NCI-H1105 (cell line): ENCODE measurements at places on chromosomes 6 and 20.
A peak's percentile ranks its signal among the peaks of the same experiment; 100 is the strongest.

- no peak for DNase-seq
Observed at GRCh38 chr6:144415835-144416237, 130.7 kb downstream of the UTRN start.

DNA sequence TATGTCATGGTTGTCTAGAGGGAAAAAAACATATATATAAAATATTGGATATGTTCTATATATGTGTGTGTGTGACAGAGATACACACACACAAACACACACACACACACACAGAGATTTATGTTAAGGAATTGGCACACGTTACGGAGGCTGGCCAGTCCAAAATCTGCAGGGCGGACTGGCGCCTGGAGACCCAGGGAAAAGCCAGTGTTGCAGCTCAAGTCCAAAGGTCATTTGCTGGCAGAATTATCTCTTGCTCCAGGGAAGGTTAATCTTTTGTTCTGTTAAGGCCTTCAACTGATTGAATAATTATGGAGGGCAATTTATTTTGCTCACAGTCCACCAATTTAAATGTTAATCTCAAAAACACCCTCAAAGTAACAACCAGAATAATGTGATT, 37.5 kb upstream of the PDE7B start:
- DNase-seq = no peak

DNA sequence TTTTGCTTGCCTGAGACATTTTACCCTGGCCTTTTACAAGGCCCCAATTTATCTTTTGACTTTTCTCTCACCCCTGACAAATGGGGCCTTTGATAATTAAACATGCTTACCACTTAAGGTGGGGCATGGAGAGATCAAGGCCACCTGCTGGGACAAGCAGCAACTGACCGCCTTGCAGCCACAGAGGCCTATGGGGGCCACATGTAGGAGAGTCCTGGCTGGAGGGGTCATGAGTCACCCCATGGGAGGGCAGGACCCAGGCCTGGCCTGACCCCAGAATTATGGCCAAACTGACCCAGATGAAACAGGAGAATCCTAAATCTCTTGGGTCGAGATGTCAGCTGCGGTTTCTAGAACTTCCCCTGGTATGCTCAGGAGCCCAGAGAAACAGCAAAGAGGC, 8.5 kb upstream of the OCSTAMP start:
- DNase-seq = no peak

GRCh38 chr6:21616005-21616404, 22.5 kb downstream of the SOX4 start:
- DNase-seq = no peak

DNA sequence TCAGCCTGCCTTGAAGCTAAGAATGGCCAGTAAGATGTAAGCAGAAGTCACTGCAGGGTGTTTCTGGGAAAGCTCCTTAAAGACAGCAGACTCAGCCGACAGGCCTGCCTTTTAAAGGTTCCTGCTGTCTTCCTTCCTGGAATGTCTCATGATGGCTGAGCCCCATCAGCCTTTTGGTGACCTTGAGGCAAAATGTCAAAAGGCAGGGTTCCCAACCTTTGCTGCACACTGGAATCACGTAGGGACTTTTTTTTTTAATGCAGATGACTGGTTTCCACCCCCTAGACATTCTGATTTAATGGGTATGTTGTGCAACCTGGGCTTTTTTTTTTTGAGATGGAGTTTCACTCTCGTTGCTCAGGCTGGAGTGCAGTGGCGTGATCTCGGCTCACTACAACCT, 11.6 kb downstream of the MDGA1 start:
- no peak for DNase-seq

GRCh38 chr20:58826271-58826670, 24.4 kb downstream of the GNAS-AS1 start:
- DNase-seq = no peak

DNA sequence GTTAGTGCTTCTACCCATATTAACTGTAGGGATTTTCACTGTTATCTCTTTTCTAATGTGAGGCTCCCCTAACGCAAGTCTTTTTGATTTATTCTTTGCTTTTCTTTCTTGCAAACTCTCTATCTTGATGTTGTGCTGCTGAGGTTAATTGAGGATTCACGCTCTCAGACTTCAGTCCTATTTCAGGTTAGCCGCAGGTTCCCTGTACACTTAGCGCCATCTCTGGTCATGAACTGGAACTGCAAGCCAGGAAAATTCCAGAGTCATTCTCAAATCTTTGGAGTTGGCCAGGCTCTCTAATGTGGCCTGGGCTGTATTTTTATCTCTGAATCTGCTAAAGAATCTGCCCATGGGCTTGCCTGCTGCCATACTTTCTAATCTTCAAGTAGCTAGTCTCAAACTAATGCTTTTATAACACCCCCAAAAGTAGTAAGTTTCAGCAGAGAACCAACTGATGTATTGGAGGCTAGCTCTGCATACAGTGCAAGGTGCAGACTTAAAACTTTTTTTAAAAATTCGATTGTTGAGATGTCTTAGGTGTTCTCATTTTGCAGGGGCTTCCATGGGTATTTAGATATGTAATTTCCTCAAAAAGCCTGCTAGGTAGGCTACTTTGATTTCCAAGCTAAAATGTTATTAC, 91.1 kb upstream of the OPRM1 start:
- DNase-seq = no peak

DNA sequence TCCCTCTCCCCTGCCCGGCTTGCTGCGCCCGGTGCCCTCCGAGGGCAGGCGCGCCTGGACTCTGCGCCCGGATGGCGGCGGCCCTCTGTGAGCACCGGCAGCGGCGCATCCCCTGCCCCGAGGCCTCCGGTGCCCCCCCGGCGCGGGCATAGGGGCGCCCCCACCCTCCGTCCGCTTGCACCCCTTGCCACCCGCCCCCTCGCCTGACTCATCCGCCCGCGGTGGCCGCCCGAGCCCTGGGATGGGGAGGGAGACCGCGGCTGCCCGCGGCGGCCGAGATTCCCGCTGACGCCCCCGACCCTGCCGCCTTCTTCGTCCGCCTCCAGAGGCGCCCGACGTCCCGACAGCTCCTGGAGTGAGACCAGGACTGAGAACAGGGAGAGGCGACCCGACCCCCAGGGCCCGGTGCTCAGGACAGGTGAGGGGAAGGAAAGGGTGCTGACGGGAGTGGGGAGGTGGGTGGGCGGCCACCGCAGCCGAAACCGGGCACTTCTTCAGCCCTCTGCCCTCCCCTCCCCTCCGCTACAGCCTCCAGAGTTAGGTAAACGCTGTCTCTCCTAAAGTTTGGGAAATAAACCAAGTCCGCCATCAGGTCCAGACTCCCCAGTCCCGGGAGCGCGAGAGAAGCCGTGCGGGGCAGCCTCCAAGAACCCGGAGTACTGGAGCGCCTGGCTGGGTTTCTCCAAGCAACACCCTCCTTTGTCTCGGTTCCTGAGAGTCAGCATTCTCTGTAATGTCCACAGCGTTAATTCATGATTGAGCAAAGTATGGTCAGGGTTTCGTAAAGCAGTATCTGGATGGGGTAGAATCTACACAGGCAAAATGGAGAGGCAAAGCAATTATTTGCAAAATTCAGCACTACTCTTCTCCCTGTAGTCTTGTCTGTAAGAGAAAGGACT, 539 bp downstream of the TMEM200A start:
- no peak for DNase-seq

GRCh38 chr6:42349753-42350511, 101.8 kb downstream of the TRERF1 start:
- DNase-seq = no peak

GRCh38 chr20:45174434-45175364, at the start of gene PI3:
TSS of gene PI3 (plus strand) at chr20:45174902. CDS start at chr20:45174923, 21 bp downstream.
- DNase-seq = no peak

- no peak for DNase-seq
Observed at GRCh38 chr6:113202852-113203714, 654.1 kb upstream of the MARCKS start.

- DNase-seq = no peak
Observed at GRCh38 chr6:19668710-19669109, 168.5 kb upstream of the ID4 start.

DNA sequence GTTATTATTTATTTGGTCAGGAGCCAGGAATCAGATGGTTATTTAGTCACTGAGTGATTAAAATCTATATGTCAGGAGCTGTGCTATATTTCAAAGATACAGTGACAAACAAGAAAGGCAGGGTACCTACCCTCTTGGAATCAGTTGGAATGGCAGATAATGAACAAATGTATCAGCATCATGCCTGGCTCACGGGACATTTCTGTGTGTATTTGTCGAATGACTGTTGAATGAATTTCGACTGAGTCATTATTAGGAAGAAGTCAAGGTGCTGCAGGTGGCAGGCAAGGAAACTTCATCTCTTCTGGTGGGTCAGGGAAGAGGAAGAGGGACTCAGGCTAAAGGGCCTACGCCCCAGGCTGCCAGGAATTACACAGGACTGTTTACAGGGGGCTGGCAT, 13.6 kb downstream of the PKIG start:
- DNase-seq = no peak

GRCh38 chr6:122184401-122184827, 215.0 kb upstream of the HSF2 start:
- peak; percentile 8 for DNase-seq

DNA sequence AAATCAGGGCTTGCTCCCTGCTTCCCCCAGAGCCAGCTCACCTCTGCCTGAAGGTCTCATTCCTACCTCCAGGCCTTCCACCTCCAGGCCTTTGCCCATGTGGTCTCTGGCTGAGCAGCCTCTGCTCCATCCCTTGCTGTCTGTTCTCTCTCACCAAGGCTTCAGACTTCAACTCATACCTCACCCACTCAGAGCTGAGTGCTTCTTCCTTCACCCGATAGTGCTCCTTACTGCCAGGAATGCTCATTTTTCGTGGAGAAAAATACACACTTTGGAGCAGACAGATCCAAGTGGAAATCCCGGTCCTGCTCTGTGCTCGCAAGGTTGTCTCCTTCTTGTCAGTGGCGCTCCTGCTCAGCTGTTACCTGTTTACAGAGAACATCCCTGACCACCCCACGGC, 7.0 kb upstream of the CDH22 start:
- no peak for DNase-seq

- peak; percentile 58 for DNase-seq
Observed at GRCh38 chr6:47047479-47048407, 5.6 kb upstream of the ADGRF1 start.

- no peak for DNase-seq
Observed at GRCh38 chr20:63702751-63703470, 4.9 kb downstream of the ARFRP1 start.

DNA sequence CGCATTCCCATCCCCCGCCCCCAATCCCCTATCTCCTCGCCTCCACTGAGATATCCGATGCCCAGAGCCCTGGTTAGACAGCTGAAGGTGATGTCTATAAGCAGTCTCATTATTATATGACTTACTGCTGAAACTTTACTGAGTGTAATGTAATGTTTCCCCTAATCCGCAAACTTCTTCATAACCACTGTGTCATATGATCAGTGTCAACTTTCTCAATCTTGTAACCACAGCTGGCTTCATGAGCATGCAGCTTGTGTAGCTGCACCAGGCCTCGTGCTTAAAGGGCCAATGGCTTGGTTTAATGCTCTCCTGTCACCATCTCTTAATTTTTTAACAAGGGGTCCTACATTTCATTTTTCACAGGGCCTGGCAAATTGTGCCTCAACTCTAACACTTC, 8.1 kb downstream of the ASIP start:
- no peak for DNase-seq

GRCh38 chr6:123551939-123552707, 84.6 kb downstream of the TRDN start:
- no peak for DNase-seq

GRCh38 chr6:31345026-31345730, 11.8 kb downstream of the HLA-B start:
- no peak for DNase-seq

DNA sequence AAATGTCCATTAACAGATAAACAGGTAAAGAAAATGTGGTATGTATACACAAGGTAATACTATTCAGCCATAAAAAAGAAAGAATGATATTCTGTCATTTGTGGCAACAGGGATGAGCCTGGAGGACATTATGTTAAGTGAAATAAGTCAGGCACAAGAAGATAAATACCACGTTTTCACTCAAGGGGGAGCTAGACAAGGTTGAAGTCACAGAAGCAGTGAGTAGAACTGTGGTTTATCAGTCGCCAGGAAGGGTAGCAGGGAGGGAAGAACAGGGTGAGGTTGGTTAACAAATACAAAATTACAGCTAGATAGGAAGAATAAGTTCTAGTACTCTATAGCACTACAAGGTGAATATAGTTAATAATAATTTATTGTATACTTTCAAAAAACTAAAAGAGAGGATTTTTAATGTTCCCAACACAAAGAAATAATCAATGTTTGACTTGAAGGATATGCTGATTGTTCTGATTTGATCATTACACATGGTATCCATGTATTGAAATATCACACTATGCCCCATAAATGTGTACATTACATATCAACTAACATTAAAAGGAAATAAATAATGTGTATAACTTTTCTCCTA, 21.1 kb downstream of the RTN4IP1 start:
- DNase-seq = peak; percentile 7

DNA sequence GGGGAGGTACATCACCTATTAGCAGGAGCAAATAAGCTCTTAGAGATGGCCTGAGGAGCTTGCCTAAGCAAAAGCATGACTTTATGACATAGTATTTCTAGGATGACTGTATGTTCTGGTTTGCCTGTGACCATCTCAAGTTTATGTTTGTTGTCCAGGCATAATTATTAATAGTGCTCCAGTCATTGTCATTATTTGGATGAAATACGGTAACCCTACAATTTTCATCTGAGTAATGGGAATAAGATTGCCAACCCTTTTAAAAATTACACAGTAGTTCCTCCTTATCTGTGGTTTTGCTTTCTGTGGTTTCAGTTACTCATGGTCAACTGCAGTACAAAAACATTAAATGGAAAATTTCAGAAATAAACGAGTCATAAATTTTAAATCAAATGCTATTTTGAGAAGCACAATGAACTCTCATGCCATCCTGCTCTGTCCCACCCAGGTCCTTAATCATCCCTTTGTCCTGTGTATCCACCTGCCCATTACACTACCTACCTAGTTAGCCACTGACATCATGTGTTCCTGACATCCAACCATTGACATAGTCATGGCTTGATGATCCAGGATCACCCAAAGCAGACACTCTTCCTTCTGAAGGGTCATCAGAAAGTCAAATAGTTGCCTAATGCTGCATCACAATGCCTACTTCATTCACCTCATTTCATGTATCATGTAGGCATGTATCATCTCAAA, 27.0 kb upstream of the TFB1M start:
- DNase-seq = no peak

DNA sequence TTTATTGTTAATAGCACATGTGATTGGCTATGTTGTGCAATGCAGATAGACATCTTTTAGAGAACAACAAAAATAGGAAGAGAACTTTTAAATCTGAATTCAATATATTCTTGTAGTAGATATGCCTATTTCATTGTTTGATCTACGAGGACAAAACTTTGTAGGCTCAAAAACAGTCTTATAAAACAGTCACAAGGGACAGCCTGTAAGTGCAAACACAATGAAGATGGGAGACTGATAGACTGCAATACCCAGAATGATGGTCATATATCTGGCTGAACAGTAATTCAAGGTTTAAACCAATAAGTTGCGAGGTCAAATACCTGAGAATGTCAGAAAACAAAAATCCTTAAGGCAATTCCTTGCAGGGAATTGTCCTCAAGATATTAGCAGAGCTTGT, 1342.9 kb upstream of the ADGRB3 start:
- DNase-seq = no peak
